ENCODE measurements at places on chromosomes 3 and 15. TPM values are rescaled to one million over a fixed set of nuclear protein-coding genes. Genes with fewer than 3 reads are reported as not detected.

DNA sequence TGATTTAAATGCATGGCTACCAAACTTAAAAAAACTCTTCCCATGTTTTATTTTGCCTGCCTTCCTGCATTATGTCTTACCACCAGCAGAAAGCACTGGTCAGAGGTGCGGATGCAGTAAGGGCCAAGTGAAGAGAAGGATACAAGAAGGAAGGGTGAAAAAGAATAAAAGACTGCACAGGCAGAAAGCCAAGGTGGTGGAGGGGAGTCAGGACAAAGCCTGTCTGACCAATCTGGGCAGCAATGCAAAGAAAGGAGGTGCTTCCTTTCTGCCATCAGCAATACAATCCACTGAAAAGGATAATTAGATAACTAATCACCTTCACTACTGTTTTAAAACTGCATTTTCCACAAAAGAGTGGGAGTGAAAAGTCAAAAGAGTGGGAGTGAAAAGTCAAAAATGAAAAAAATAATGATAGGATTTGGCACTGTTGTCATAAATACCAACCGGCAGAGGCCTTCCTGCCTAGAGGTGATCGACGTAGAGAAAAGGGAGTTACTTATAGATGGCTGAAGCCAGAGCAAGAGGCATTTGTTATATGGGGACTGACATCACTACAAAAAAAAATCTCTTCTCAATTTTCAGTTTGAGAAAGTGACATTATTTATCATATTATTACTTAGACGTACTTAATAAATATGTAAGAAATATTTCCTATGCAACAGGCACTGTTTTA is 385.3 kb downstream of the TBC1D5 start:
- DNase-seq, result no peak

DNA sequence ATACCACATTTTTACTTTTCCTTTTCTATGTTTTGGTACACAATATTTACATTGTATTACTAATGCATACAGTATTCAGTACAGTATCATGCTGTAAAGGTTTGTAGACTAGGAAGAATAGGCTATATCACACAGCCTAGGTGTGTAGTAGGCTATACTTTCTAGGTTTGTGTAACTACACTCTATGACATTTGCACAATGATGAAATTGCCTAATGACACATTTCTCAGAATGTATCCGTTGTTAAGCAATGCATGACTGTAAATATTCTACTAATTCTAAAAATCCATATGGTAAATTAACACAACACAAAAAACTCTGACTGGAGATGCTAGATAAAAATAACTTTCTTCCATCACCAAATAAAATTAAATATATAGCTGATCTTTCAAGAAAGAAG is 16.2 kb downstream of the NEDD4 start:
- no peak for DNase-seq

NAALADL2 gene
- total RNA-seq, result not detected

DNA sequence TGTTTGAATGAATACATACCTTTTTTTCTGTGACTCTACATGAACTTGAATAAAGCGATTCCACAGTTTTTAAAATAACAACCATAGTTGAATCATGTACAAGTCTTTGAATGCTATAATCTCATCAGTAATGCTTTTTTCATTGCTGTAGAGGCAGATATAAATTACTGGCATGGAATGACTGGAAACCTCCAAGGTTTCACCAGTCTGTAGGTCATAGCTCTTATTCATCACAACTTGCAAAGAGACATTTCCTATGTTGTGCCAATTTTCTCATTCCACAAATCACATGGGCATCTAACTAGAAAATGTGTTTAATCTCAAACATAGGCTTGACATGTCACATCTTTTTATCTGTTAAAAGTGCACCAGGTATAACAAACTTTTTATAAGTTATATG is 407.1 kb upstream of the KCNMB2 start:
- DNase-seq, result no peak

DNA sequence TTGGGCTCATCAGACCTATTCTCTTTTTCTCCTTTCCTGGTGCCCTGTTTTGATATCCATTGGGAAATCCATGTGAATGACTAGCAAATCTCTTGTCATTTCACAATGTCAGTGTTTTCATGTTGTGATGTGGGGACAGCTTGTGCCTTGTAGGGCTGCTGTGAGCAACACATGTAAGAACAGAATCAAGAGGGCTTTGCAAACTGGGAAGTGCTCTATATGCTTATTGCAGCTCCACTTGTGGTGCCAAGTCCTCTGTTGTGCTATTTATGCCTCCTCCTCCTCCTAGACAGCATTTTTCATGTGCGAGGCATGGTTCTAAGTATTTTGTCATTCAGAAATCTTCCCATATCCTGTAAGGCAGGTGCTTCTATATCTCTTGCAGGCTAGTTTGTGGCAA is 56.4 kb downstream of the ZNF621 start:
- no peak for DNase-seq

CPNE9 gene
- total RNA-seq, result not detected

DNA sequence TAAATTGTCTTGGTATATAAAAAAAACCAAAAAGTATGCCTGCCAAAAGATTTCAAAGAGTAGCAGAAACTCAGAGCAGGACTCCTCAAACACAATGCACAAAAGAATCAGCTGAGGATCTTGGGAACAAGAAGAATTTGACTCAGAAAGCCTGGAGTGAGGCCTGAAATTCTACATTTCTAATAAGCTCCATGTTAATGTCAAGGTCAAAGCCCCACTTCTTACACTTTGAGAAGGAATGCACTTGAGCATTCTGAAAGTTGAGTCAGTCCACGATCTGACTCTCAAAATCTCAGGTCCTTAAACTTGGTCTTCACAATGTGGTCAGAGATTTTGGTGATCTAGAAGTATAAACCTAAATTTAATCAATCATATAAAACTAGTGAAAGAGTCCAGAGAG is 910.0 kb upstream of the GBE1 start:
- no peak for DNase-seq

DNA sequence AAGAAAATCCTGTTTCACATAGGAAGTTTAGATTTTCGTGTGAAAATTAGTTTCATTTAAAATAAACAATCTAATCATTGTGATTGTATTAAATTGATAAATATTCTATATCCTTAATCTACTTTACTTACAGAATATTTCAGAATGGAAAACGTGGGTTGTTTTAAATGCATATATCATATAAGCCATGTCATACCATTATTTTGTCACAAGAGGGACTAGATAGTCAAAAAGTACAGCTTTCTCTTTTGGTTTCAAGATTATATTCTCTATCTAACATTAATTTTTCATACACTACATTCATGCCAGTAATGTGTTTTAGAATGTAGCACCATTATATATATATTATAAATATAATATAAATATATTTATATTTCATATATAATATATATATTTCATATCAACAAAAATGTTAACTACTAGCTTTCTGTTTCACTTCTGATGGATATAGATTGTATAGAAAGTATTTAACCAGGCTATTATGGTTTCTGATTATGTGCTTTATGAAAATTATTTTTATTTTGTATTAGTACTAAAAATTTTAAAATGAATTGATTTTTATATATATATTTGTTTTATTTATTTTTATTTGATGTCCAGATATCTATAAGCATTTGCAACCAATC is 45.3 kb downstream of the OSTN start:
- DNase-seq, result no peak

SLC28A1 gene
- not detected for total RNA-seq

TRPM1 gene
- total RNA-seq, result not detected

DNA sequence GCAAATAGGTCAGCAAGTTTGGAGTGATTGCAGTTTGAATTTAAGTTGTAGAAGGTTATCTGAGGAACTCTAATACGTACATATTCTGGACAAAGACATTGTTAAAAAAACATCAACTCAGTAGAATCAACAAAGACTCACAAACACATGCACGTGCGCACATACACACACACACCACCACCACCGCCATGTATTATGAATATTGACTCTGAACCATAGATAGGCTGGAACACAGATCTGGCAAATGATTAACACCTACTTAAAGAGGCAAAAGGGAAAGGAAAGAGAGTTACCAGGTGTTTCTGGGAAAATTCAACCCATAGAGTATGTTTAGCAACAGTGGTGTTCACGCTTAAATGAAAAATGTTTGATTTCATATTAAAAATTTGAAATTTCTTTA is 334.2 kb upstream of the ALCAM start:
- DNase-seq, result no peak

GRCh38 chr3:48407542-48408099 is 22.3 kb downstream of the PLXNB1 start:
- DNase-seq, result no peak
